MCF 10A (cell line): ENCODE measurements at places on chromosomes 6 and 20.

DNA sequence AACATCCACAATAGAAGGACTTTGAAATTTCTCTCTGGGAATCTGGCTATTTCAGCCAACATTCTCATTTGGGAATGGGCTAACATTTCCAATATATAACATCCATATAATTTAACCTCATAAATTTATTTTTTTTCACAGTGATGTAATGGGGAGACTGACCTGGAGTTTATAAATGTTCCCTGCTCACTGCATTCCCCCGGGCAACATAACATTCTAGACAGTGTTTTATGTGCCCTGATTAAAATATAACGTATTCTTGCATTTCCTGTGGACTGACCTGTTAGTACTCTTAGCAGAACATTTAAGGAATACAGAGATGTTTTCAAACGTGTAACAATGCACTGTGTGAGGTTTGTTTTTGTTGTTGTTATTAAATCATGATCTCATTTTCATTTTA is 20.9 kb downstream of the TSHZ2 start:
- DNase-seq, result no peak

- peak; percentile 49 for DNase-seq
These were observed 380.0 kb downstream of the BTBD9 start for GRCh38 chr6:38259736-38260135.

GRCh38 chr20:17835240-17835933 is 133.2 kb downstream of the SNX5 start:
- peak; percentile 96 for DNase-seq

- no peak for DNase-seq
These were observed 35.9 kb upstream of the B4GALT5 start for GRCh38 chr20:49749625-49750024.

DNA sequence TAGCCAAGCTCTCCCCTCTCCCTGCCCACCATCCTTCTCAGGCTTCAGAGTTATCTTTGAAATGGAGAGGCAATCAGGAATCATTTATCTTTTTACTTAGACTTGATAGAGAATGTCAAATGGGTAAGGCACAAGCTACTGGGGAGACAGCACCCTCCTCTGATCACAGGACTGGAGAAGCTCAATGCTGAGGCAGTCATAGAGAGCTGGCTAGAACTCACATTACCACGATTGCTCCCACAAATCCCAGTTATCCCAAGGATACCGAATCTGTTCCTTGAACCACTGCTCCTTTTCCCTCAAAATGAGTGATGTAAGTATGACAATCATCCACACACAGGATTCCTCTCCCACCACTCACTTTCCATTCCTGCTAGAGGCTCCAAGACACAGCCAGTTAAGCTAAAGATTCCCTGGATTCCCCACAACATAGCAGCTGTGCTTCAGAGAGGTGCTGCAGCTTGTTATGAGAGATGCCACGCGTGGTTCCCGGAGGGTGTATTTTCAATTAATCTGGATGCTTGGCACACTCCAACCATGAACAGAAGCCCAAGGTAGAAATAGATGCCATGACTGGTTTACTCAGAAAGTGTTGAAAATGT is 96.2 kb upstream of the VGLL2 start:
- no peak for DNase-seq

- DNase-seq, result peak; percentile 57
These were observed 227.2 kb upstream of the SULF2 start for GRCh38 chr20:48012401-48012974.

GRCh38 chr6:31426395-31427354 is 23.3 kb downstream of the MICA start:
- DNase-seq, result no peak

DNA sequence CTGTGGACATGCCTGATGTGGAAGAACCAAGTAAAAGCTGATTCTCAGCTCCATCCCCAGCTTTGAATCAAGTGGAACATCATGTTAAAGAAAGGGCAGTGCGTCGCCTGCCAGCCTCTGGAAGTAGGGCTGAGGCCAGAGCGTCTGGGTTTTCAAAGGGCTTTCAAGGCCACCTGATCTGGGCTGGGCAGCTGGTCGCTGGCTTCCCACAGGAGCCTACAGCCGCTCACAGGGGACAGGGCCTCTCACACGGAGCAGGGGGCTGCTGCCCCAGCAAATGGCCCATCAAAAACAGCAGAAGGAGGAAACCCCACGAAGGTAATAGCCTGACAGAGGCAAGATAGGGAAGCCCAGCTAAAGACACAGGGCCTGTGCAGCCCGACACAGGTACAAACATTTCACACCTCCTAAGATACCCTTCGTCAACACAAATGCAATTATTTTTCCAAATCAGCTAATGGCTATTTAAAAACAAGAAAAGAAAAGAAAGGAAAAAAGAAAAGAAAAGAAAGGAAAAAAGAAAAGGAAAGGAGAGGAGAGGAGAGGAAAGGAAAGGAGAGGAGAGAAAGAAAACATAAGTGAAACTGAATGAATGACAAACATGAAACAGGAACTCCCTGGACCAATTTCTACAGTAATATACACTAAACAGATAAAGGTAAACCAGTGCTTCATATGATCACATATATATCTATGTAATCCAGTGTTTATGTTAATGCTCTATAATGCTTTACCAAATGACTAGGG is 24.8 kb downstream of the RRBP1 start:
- no peak for DNase-seq

DNA sequence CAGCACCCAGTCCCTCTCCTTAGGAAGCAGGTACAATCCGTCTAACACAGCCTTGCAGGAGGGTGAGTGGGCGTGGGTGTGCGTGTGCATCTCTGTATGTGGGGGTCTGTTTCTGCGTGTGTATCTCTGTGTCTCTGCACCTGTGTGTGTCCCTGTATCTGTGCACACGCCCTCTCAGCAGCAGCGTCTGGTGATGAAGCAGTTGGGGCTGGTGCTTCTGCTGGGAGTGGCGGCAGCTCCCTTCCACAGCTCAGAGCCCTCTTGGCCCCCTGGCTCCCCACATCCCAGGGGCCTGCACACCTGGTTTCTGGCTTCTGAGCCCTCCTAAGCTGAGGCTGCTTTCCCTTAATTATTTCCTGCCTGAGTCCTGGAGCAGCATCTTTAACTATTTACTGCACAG is 49.5 kb upstream of the CCDC167 start:
- no peak for DNase-seq

GRCh38 chr6:99491171-99491570 is 24.1 kb downstream of the USP45 start:
- no peak for DNase-seq

GRCh38 chr20:536426-537010 is 7.1 kb downstream of the CSNK2A1 start:
- DNase-seq, result no peak

- no peak for DNase-seq
These were observed 434.8 kb upstream of the HTR1E start for GRCh38 chr6:86502497-86502896.

DNA sequence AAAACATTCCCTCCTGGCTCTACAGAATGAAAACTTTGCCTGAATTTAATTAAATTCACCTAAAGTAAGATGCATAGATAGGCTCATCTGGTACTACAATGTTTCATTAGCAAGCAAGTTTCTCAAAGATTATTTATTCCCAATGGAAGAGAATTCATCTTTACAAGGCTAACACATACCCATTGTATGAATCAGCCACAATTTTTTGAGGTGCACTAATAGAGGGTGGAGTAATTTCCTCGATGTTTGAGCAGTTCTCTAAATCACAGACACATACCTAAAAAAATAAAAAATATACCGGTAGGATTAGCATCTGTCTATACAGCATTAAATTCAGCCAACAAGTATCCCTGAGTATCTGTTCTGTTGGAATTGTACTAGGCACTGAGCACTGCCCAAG is 32.7 kb downstream of the ROS1 start:
- no peak for DNase-seq
